HCT116 (cell line): ENCODE measurements at places on chromosomes 16 and 17.

- DNase-seq = peak; percentile 18
Observed at GRCh38 chr16:83995754-83996153, 27.7 kb downstream of the NECAB2 start.

DNA sequence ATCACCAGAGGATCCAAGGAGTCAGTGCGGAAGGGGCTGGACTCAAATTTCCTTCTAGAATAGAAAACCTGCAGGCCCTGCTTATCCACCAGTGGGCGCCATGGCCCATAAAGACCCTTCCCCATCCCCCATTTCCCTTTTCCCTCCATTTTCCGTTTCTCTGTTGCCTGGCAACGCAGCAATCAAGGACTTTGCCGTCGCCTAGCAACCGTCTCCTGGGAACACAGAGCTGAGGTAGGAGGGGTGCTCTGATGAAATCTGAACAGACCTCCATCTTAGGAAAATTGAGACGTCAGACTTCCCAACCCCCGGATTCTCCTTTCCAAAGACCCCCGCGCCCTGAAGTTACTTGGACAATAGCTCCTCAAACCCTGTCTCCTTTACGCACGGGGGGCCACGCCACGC is 5.7 kb downstream of the DLG4 start:
- DNase-seq = peak; percentile 72

- DNase-seq = no peak
Observed at GRCh38 chr17:73902416-73903181, 258.4 kb upstream of the SDK2 start.

DNA sequence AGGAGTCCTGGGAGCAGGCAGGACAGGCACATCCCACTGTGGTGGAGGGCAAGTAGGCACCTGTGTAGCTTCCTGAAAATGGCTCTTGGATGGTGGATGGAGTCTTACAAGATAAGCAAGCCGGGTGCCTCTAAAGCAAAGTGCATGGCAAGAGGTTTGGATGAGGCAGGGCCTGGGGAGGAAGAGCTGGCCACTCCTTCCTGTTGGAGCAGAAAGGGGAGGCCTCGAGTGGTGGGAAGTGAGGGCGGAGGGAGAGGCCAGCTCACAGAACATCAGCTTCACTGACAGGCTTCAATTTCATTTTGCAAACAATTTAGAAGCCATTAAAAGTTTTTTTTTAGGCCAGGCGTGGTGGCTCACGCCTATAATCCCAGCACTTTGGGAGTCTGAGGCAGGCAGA is 31.0 kb downstream of the CD300A start:
- no peak for DNase-seq

DNA sequence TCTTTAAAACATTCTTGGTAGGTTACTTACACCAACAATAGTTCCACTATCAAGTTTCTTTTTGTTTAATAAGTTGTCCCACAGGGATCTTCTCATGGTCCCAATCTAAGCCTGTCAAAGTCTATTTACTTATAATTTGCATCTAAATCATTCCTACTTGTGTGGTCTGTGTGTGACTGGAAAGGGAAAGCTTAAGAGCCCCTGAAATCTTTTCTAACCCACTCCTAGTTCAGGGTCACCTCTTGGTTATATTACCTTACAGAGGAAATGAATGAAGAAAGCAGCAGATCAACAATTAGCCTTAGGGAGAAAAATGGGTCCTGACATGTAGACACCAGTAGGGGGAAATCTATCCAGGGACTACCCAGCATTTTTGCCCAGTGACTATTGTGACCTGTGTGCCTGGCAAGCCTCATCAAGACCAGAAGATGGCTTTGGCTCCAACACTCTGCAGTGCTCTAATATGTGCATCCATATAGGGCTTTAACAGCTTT is 110.4 kb upstream of the HAS3 start:
- peak; percentile 80 for DNase-seq

DNA sequence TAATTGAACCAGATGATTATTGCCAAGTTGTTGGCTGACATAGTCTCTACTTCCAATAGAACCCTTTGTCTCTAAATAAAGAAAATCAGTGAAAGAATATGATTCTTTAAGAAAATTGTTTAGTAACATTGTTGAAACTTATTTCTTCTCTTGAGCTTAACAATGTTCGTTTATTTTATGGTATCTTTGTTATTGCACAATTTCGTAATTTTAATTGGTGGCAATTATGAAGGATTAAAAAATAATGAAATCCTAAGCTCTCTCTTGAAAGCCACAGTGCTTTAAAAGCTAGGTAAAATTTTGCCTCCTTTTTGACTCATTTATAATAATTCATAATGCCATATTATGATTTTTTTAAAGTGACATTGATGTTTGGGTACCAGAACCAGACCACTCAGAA is 149.0 kb upstream of the RBL2 start:
- no peak for DNase-seq

DNA sequence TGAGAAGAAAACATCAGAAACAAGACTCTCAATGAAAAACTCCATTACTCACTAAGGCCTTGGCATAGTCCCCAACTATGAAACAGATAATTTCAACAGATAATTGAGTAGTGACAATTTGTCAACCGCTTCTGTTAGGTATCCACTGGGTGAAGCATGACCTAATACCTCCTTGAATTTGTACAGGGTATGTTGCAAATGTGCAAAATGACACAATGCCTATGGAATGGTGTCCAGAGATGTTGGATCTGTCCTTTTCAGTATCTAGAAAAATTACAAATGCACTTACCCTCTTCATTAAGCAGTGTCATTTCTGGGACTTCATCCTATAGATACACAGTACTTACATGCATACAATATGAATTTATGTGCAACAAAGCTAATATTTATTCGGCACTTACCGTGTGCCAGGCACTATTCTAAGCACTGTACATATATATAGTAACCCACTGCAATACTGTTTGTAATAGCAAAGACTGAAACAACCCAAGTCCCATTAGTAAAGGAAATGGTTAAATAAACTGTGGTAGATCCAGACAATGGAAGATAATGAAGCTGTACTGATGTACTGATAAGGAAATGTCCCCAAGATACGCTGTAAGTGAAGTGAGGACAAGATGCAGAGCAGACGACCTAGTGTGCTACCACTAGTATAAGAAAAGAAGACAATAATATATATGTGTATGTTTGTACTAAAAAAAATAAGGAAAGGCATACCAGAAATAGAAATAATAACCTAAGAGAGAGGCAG is 21.4 kb upstream of the SLC6A4 start:
- no peak for DNase-seq

DNA sequence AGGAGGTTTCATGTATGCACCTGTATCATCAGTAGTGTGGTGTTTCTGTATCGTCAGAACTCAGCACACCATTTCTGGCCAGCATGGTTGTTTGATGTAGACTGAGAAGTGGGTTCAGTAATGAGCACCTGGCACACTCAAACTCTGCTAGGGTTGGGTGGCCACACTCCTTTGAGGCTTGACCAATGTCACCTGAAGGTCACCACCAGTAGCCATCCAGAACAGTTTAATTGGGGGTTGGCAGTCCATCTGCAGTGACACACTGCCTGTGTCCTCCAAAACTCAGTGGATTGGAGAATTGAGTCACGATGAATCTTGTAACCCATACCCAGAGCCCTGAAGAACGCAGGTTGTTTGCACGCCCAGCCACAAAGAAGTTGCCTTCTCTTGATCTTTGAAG is 86.8 kb upstream of the HSBP1 start:
- no peak for DNase-seq

- DNase-seq = no peak
Observed at GRCh38 chr17:42760652-42761581, at the start of gene RAMP2. Gene RAMP2, plus strand, starts transcription at chr17:42761227. Its CDS starts 35 bp downstream, at chr17:42761262.

- no peak for DNase-seq
Observed at GRCh38 chr17:13421581-13422130, 180.1 kb downstream of the HS3ST3A1 start.

GRCh38 chr17:2798678-2799077 is 2.4 kb downstream of the RAP1GAP2 start:
- DNase-seq = no peak

DNA sequence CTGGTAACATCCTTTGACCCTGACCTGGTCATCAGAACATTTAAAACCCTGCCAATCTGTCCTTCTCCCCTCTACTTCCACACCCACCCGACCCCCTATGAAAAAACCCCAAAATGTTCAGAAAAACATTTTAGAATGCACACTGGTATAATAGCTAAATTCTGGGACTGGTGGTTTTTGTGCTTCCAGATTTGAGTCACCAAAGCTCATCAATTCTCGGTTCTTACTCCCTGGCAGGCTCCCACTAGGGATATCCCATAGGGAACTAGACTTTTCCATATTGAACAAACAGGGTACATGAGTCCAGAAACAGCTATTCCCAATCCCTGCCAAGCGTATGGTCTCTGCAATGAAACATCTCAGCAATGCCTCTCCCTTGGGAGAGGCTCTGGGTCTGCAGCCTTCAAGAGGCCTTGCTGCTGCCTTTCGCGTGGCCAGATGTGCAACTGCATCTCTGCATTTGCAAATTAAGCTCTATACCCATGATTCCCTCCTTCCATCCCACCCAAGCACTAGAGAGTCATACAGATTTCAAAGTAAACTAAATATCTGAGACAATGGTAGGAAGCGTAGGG is 67.7 kb downstream of the SMG6 start:
- DNase-seq = no peak

- no peak for DNase-seq
Observed at GRCh38 chr16:25184771-25185170, 32.0 kb upstream of the AQP8 start.

DNA sequence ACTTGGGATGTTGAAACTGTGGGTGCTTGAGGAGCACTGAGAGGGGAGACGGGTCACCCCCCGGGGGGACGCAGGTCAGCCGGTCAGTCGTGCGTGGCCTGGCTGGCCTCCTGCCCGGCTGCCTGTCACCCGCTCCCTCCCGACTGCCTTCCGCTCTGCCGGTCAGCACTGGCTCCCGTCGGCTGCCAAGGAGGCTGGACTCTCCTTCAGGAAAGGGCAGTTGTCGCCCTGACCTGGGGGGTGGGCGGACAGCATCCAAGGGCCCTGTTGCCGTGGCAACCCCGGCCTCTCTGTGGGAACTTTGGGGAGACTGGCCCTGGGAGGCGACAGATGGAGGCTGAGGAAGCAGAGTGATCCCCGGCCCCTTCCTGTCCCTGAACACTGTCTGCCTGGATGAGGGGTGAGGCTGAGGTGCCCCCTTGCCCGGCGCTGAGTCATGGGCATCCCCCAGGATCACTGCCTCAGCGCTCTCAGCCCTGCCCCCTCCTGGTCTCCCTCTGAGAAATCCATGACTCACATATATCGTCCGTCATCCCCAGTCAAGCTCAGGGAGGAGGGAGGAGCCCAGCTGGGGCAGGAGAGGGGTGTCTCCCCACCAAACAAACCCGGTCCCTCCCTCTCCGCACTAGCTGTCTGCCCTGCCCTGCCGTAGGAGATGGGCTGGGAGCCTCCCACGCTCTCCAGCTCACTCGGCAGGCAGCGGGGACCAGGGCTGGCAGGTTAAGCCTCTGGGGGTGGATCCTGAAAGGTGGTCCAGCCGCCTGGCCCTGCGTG is at the start of gene ADGRG1:
Gene ADGRG1 (plus strand): TSS at position 623 of the 774 bp plus-strand sequence. CDS start 21,658 bp downstream, outside the sequence.
- DNase-seq = peak; percentile 71

DNA sequence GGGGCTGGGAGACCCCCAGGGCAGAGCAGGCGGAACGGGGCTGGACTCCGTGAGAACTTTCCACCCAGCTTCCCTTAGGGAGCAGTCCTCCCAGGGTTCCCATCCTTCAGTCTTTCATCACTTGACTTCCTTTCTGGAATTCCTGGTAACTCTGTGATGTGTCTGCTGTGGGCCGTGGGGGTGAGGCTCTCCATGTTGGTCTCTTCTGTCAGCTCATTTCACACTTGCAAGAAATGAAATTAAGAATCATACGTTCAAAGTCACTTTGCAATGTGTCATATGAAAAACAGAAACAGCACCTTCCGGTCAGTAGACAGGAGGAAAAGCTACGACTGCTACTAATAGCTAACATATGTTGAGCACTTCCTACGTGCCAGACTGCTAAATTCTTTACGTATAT is 5.4 kb upstream of the BBS2 start:
- no peak for DNase-seq

DNA sequence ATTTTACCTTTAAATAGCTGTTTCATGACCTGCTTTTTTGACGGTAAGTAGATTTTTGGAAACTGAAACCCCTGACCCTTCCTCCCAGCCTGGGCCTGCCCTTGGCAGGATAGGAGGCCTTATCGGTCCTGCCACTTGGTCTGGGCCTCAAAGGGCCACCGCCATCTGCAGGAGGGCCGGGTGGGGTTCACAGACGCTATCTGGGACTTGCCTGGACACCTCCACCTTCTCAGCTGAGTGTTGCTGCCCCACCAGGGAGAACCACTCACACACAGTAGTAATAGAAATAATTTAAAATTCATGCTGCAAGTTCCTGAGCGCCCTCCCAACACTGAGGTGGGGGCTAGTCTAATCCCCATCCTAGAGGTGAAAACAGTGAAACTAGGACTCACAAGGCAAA is 4.6 kb upstream of the NPRL3 start:
- no peak for DNase-seq

- DNase-seq = no peak
Observed at GRCh38 chr16:50668368-50669008, 12.6 kb downstream of the SNX20 start.

DNA sequence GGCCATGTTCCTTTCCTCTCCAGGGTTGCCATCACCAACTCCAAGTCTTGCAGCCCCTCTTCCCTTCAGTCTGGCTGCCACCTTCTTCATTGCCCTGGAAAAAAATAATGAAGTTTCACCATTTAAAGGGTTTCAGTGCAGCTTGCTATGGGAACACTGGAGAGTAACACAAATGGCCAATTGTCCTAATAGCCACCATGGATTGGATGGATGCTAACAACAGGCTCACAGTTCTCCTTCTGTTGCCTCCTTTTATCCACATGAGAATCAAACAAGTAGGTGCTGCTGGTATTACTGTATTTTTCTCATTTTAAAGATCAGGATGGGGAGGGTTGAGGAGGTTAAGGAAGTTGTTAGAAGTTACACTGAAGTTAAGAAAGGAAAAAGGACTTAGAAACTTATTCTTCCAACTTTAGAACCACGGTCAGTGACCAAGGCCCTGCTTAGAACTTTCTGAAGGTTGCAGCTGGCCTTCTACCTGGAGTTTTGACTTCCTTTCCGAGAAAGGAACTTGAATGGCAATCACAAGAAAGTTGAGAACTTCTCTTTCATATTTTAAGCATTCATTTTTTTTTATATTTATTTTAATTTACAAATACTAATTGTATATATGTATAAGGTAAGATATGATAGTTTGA is 198.0 kb upstream of the MAF start:
- DNase-seq = no peak

GRCh38 chr17:44921122-44921882 is 6.0 kb upstream of the GFAP start:
- DNase-seq = no peak

- no peak for DNase-seq
Observed at GRCh38 chr17:82737967-82738877, 2.8 kb downstream of the FN3K start.

DNA sequence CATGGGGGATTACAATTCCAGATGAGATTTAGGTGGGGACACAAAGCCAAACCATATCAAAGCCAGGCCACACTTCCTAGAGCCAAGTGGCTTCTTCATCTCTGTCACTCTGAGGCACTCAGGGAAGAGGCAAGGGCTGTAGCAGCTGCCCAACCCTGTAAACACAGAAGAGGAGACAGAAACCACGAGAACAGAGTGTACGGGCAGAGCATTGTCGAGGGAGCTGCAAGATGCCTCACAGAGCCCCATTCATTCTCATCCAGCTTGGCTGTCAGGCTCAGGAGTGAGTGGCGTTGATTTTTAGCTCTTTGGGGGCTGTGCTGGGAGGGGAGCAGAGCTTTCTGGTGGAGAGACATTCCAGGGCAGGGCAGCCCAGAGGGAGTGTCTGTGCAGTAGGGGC is 117.2 kb upstream of the SALL1 start:
- DNase-seq = no peak
